ENCODE measurements at places on chromosomes 12 and 14. TPM values are rescaled to one million over a fixed set of nuclear protein-coding genes. Genes with fewer than 3 reads are reported as not detected.

The TAS2R30 gene
- polyA plus RNA-seq = 0.15 TPM

The ACTN1 gene
- polyA plus RNA-seq = 743 TPM

The RNU6-8 gene
- polyA plus RNA-seq = not detected

The FOXN4 gene
- not detected for polyA plus RNA-seq

The CLEC4A gene
- polyA plus RNA-seq = 0.26 TPM

The PNMA1 gene
- 11.6 TPM for polyA plus RNA-seq

The CSRP2 gene
- polyA plus RNA-seq = 99.2 TPM

The CD4 gene
- 0.42 TPM for polyA plus RNA-seq

All from BJ (cell line).